ENCODE measurements at places on chromosomes 7 and 10.

DNA sequence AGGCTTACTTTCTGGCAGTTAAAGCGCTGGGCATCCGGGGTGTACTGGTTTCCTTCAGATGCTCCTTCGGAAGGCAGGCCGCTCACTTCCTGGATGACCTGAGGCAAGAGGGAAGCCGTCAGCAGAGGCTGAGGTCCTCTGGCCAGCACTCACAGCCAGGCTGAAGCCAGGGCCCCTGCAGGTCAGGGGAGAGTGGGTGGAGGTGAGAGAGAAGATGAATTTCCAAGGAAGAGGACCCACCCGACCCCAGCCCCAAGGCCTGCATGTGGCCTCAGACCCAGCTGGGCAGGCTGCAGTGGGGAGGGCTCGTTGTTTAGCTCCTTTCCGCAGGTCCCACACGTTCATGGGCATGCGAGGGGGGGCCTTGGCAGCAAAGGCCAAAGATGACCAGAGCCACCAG is 71.3 kb downstream of the VWA2 start:
- DNase-seq: no peak

DNA sequence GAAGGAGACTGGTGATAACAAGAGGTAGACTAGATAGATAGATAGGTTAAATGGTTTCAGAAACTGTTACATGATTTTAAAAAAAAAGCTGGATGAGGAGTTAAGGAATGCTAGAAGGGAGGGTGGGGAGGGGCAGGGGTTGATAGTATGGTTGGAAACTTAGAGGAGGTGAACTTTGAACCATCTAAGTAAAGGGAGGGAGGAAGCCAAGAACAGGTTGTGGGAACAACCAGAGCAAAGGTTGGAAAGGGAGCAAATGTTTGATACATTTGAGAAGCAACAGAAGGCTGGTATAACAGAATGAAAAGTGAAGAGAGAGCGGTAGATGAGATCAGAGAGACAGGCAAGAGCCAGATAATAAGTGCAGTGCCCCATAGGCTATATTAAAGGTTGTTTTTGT is 224.8 kb downstream of the FOXP2 start:
- DNase-seq: no peak

- DNase-seq: peak; percentile 92
These were observed 32.1 kb upstream of the MDFIC start for GRCh38 chr7:114889646-114890285.

DNA sequence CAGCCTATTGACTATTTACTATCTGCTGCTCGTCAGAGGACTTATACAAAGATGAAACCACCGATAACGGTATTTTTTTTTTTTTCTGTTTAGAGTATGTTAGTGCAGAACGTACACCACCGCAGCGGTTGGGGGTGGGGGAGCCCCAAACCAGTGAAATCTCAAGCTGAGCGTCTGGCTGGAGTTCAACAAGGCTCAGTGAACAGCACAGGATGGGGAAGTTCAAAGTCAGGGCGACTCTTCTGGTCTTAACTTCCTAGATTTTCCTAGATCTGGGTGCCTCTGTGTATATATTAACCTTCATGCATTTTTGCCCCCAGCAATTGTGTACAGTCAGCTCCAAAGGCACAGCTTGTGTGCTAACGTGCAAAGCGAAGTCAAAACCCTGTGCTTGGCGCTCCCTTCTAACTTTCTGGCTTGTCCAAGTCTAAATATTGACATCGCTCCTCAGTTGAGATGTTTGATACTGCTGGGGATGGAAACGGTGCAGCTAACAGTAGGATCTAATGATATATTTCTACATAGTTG is 1.1 kb downstream of the RHOBTB1 start:
- peak; percentile 17 for DNase-seq

DNA sequence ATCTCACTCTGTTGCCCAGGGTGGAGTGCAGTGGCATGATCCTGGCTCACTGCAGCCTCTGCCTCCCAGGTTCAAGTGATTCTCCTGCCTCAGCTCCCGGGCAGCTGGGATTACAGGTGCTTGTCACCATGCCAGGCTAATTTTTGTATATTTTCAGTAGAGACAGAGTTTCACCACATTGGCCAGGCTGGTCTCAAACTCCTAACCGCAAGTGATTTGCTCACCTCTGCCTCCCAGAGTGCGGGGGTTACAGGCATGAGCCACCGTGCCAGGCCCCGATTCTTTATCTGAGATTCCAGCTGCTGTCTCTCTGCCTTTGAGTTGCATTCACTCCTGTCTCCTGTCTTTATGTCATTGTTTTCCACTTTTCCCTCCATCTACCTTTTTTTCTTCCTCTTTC is 168.7 kb downstream of the TMEM178B start:
- no peak for DNase-seq

GRCh38 chr10:125782054-125782453 is 6.4 kb upstream of the MMP21 start:
- DNase-seq: no peak

- no peak for DNase-seq
These were observed 8.1 kb downstream of the DLD start for GRCh38 chr7:107898997-107899594.

- DNase-seq: no peak
These were observed 240.3 kb upstream of the KAT6B start for GRCh38 chr10:74586088-74586585.

- no peak for DNase-seq
These were observed 1222.1 kb upstream of the AUTS2 start for GRCh38 chr7:68376131-68376661.

- DNase-seq: peak; percentile 90
These were observed 19.1 kb upstream of the LEP start for GRCh38 chr7:128221929-128222403.

DNA sequence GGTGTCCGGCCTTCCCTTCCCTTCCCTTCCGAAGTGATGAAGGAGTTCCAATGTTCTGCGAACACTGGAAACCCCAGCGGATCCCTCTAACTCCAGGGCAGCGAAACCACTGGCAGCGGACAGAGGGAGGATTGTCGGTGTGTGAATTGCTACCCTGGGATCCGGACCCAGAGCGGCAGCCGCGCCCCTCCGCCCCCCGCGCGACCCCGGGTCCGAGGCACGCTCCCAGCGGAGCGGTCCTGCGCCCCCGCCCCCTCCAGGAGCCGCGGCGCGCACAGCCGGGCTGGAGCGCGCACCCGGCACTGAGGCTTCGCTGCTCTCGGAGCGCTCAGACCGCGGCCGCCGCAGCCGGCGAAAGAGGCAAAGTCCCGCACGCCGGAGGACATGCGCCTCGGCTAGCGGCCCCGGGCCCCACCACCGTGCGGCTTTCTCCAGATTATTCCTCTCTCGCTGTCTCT is at the start of gene PTPRZ1:
TSS of gene PTPRZ1 (plus strand) at position 331 of the 458 bp plus-strand sequence. CDS start 339 bp downstream, outside the sequence.
- DNase-seq: peak; percentile 21

- peak; percentile 31 for DNase-seq
These were observed 361.0 kb downstream of the ETV1 start for GRCh38 chr7:13628239-13629001.
